ENCODE measurements at places on chromosomes 5 and 9.

DNA sequence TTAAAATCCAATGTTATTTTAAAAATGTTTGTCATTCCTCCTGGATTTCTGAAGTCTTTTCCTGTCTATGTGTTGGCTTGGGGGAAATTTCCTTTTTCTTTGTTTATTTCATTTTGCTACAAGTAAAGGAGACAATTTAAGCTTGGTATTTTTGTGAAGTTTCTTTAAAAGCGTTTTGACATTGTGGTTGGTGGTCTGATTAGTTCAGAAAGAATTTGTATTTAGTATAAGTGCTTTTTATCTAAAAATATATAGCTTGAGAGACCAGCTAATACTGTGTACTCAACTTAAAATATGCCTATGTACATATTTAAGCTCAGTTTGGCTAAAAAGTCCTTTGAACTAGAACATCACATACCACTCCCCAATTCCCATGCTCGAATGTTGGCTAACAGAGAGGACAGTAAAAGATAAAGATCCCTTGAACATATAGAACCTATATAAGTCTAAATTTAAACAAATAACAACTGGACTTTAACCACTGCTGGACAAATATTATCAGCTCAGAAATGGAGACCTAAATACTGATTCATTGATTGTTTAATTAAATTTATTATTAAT, 237.6 kb downstream of the TLE4 start:
- DNase-seq: no peak

- DNase-seq: no peak
These were observed 1.1 kb upstream of the OTULINL start for GRCh38 chr5:14580398-14581034.

DNA sequence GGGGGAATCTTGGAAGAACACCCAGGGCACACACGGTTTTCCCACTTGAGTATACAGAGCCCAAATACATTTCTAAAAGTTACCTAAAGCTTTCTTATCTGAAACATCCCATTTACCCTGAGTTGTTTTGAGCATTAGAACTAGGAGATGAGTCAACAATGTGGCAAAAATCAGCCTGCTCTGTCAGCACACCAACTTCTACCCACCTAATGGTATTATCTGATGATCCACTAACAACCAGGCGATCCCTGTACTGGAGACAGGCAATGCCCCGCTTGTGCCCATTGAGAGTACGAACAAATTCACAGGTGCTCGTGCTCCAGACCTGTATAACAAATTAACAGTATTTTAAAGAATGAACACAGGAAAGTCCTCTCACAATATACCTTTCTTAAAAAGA, 87.0 kb downstream of the SMIM23 start:
- DNase-seq: no peak

- no peak for DNase-seq
These were observed 8.3 kb upstream of the NKX2-5 start for GRCh38 chr5:173243243-173243830.

DNA sequence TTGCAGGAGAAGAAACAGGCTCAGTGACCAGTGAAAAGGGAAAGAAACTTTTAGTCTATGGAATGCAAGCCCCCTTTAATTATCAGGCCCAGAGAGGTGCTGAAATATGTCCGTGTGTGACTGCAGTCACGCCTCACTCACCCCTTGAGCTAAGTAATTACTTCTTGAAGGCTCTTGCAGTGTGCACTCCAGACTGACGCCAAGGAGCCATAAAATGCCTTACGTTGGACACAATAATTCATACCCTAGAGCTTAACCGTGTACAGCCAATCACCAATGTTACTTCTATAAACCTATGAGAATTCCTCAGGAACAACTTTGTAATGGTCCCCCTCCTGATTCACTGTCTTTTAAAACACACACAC, 242.2 kb downstream of the SYK start:
- DNase-seq: no peak

DNA sequence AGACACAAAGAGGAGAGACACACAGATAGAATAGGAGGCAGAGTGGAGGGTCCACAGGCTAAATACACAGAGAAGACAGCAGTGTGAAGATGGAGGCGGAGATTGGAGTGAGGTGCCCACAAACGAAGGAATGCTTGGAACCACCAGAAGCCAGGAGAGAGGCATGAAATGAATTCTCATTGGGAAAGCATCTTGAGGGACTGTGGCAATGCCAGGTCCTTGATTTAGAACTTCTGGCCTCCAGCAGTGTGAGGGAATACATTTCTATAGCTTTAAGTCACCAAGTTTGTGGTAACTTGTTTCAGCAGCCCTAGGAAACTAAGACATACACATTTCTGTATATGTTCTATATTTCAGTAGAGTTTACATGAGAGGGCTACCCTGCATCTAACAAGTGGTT, 396.6 kb upstream of the ZNF608 start:
- no peak for DNase-seq

GRCh38 chr9:135971111-135971766, 10.1 kb upstream of the UBAC1 start:
- DNase-seq: no peak

- no peak for DNase-seq
These were observed 73.9 kb downstream of the PDE6A start for GRCh38 chr5:149870697-149871096.

DNA sequence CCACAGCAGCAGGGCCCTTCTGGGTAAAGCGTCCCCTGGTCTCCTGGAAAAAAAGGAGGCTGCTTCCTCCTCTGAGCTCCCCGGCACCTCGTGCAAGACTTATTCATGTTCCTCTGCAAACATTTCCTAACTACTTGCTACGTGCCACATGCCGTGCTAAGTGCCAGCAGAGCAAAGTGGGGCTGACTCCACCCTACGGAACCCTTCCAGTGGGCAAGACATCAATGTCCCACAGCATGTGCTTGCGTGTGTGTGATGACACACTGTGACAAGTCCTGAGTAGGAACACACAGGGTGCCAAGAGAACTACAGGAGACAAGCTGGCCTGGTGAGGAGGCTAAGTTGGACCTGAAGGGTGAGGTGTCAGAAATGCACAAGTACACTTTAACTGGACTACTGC, 57.4 kb downstream of the SEMA4D start:
- DNase-seq: no peak

GRCh38 chr5:142864290-142865260, 94.4 kb downstream of the ARHGAP26 start:
- no peak for DNase-seq

GRCh38 chr9:104981543-104982129, 53.7 kb upstream of the ABCA1 start:
- DNase-seq: no peak

- no peak for DNase-seq
These were observed 68.2 kb upstream of the RAD23B start for GRCh38 chr9:107214915-107215314.

DNA sequence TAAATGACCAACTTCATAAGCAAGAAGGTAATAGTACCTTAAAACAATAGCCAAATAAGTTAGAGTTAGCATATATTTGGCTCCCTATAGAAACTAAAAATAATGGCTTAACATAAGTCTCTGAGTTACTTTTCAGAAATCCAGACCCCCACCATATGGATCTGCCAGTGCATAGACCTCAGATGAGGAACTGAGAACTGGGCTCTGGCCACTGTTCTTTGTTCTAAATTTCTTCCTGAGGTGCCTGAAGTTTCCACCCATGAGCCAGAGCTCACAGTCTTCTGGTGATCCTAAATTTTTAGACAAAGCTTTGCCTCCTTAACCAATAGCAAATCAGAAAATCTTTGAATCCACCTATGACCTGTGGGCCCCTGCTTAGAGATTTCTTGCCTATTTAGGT, 250.9 kb downstream of the YTHDC2 start:
- DNase-seq: no peak

- no peak for DNase-seq
These were observed 221.3 kb upstream of the KLF9 start for GRCh38 chr9:70635790-70636189.

GRCh38 chr5:56825222-56825824, 10.0 kb downstream of the MAP3K1 start:
- DNase-seq: no peak

DNA sequence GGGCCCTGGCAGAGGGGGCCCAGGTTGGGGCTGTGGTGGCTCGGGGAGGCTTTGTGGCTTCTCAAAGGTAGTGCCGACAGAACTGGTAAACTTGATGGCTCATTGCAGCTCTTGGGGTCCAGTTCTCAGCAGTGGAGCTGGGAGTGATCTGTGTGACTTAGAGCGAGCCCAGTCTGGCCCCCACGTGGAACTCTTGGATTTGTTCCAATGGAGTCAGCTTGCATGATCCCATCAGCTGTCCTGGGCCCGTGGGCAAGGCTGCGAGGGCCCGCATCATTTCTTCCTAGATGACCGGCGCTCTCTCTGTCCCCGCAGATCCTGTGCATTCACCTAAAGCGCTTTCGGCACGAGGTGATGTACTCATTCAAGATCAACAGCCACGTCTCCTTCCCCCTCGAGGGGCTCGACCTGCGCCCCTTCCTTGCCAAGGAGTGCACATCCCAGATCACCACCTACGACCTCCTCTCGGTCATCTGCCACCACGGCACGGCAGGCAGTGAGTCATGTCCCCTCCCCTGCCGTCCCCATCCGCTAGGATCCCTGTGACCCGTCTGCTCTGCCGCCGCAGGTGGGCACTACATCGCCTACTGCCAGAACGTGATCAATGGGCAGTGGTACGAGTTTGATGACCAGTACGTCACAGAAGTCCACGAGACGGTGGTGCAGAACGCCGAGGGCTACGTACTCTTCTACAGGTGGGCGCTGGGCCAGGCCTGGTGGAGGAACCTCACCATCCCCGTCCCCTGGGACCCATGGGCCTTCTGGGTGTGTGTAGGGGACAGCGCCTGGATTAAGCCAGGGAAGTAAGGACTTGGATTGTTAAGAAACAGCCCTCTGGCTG, 39.2 kb downstream of the USP20 start:
- no peak for DNase-seq

DNA sequence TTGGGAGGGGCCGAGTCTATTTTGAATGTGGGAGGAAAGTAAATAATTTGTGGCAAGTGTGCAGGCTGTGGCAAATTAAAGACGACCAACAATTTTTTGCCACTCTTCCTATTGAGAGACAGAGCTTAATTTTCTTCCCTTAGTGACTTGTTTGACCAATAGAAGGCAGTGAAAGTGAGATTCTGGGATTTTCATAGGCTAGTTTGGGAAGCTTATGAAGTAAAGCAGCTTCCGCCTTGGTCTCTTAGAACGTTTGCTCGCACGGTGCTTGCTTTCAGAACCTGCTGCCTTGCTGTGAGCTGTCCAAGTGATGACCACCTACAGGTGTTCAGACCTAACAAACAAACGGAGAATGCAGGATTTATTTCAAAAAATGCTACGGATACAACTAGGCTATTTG, 6.7 kb upstream of the OR1N2 start:
- DNase-seq: no peak

GRCh38 chr5:58972301-58972700, 389.4 kb downstream of the RAB3C start:
- DNase-seq: no peak

GRCh38 chr9:125176636-125177035, 13.0 kb downstream of the PPP6C start:
- DNase-seq: no peak

GRCh38 chr9:120308495-120308894, 271.5 kb downstream of the CDK5RAP2 start:
- DNase-seq: no peak

- DNase-seq: no peak
These were observed 213.2 kb upstream of the EDIL3 start for GRCh38 chr5:84597904-84598303.

GRCh38 chr5:32581010-32581785, 4.2 kb upstream of the SUB1 start:
- DNase-seq: no peak

GRCh38 chr5:9505225-9505624, 40.6 kb downstream of the SEMA5A start:
- DNase-seq: no peak

GRCh38 chr5:133945568-133945967, 22.9 kb downstream of the C5orf15 start:
- DNase-seq: no peak

GRCh38 chr5:142246258-142246657, 78.6 kb downstream of the SPRY4 start:
- no peak for DNase-seq

GRCh38 chr5:164345853-164346252, 840.4 kb downstream of the MAT2B start:
- DNase-seq: no peak

DNA sequence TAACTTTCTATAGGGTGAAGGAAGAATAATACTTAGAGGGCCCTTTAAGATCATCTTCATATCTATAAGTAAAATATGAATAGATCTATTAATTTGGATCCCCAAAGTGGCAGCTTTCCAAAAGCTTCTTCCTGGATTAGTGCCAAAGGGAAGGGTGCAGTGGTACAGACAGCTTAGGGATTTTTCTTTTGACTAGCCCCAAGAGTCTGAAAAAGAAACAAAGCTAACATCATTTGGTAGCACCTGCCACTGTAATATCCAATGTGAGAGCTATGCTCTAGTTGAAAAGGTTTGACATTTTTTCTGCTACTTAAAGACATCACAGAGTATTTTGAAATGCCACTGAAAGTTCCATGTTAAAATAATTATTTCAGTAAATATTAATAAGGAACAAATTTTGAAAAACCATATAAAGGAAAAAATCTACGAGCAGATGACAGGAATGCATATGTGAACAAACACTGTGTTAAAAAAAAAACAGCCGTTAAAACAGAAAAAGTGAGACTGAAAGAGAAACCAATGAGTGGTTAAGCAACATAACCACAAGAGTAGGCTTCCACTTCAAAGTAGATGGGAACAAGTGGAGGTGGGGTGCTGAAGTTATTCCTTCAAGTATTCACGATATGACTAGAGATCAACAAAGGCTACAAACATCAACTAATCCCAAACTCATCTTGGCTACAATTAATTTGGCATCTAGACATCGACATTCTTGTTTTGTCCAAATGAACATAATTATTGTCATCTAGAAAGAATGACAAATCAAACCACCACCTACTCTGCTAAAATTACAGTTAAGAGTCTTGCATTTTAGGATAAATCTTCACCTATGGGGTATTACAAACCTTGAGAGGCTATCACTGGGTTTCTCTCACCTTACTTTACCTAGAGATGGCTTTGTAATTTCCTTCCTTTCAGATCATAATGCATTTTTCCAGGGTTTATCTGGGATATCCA, 137.5 kb downstream of the CPLANE1 start:
- DNase-seq: no peak

GRCh38 chr5:41906151-41906550, 2.0 kb downstream of the RIMOC1 start:
- no peak for DNase-seq

DNA sequence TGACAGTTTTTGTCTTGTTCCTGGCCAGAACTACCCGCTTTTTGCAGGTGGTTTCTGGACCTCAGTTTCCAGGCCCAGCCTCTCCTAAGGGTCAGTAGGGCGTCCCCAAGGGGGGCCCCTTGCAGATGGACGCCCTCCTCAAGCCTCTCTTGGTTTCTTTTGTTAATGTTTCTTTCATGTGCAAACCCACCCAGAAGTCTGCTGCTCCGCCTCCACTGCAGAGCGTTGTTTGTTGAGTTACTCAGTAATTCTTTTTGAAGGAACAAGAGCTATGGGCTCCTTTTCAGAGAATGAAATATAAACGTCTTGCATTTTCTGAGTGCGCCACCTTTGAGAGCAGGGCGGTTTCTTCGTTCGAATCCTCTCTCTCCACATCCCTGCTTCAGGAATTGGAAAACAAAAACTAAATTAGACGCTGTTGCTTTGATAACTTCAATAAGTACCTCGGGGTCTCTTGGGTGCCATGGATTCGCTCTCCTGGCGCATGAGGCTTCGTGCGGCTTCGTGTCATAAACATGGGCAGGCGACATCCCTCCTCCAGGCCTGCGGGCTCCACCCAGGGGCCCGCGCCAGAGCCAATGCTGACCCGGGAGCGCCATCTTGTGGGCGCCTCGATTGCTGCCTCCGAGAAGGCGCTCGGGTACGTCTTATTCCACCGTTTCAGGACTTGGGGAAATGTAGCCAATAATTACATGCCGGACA, 38.3 kb upstream of the CKMT2 start:
- DNase-seq: peak; percentile 91

GRCh38 chr9:110105107-110105506, 102.9 kb downstream of the C9orf152 start:
- no peak for DNase-seq

Measured in nephron progenitor cell (in vitro differentiated cells).